ENCODE measurements at places on chromosomes 7 and 10.

DNA sequence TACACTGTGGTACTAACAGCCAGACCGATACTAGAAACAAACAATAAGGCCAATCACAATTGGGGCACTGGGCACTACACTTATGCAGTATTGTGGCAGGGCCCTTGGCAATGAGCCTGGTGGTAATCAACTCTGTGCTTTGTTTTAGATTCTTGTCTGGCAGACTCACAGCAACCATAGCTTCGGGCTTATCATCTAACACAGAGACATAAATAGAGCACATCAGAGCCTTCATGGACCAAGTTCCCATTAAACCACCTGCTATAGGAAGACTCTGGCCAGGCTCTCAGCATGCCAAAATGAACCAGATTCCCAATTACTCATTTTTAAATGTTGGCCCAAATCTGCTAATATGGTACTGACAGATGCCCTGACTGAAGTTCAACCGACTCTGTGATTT is 218.6 kb downstream of the DGKI start:
- DNase-seq = no peak

DNA sequence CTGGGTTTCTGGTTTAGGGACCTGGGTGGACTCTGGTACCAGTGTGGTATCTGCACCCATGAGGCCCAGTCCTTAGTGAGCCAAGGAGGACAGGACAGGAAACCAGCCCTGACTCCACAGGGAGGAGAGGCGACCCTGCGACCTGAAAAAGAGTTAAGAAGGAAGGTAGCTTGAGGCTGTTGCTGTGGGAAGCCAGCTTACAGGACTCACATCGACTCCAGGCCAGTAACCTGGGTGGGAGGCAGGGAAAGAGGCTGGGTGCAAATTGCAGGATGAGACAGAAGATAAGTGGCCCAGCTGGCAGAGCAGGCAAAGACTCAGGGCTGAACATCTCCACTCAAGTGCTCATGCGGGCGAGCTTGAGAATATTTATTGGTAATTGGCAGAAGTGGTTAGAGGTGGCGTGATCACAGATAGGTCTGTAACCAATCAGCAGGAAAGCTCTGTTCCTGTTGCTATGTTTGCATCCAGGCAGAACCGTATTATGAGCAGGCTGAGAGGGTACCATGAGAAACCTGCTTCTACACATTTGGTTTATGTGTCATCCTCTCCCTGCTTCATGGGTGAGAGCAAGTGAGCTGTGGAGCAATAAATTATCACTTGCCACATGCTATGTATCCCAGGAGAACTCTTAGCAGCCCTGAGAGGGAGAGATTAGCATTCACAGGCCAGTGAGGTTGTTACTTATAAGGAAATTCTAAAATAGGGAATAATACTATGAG is 11.0 kb downstream of the TLL2 start:
- DNase-seq = no peak

DNA sequence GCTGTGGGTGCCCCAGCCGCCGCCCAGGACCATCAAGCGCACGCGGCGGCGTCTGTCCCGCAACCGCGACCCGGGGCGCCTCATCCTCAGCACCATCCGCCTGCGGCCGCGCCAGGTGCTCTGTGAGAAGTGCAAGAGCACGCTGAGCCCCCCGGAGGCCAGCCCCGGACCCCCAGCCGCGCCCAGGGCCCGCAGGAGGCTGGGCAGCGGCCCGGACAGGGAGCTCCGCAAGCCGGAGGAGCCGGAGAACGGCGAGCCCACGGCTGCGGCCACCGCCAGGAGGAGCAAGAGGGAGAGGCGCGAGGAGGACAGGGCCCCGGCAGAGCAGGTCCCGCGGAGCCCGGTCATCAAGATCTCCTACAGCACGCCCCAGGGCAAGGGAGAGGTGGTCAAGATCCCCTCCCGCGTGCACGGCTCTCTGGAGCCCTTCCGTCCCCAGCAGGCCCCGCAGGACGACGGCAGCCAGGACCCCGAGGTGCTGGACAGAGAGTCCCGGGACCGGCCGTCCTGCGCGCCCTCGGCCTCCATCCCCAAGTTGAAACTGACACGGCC is 8.0 kb downstream of the PWWP2B start:
- DNase-seq = no peak

DNA sequence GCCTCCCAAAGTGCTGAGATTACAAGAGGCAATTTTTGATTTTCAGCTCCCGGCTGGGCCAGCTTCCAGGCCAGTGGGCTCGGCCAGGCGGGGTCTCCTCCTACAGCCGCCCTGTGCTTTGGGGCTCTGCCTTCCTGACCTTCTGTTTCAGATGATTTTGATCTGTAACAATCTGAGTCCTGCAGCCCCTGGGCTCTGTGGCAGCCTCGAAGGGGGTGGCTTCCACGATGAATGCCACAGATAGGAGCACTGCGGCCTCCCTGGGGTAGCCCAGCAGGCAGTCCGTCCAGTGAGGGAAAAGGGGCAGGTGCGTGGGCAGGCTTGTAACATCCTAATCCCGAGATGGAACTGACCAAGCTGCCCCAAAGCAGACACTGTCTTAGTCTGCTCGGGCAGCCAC is 177.5 kb downstream of the DNAJB6 start:
- DNase-seq = no peak

- no peak for DNase-seq
Measured at GRCh38 chr10:102299873-102300272, 54.5 kb downstream of the GBF1 start.

GRCh38 chr10:36899652-36900051 is 225.7 kb upstream of the ANKRD30A start:
- DNase-seq = no peak

GRCh38 chr7:28041508-28042314 is 138.9 kb downstream of the JAZF1 start:
- no peak for DNase-seq

DNA sequence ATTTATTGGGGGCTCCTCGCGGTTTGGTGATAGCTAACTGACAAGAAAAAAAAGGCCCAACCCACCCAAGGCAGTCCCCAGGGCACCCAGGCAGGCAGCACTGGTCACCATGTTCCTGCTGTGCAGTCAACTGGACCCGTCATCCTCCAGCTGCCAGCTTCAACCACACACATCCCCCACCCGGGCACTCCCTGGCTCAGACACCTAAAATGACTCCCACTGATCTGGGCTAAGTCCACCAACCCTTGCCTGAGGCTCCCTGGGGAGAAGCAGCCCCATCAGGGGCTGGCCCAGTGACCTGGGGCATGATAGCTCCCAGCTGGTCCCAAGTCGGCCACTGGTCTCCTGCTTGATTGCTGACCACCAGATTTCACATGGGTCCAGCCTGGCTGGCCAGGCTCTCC is 161.8 kb downstream of the NRF1 start:
- DNase-seq = no peak

DNA sequence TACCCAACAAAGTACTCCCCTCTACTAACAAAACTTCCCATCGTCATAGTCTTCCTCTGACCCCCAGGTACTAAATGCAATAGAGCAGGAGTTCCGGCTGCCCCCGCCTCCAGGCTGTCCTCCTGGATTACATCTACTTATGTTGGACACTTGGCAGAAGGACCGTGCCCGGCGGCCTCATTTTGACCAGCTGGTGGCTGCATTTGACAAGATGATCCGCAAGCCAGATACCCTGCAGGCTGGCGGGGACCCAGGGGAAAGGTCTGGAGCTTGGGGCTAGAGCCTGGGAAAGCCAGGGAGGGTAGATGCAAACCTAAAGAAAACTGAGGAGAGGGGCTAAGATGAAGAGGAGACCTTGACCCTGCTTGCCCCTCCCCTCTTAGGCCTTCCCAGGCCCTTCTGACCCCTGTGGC is 15.3 kb downstream of the EPHB6 start:
- no peak for DNase-seq

DNA sequence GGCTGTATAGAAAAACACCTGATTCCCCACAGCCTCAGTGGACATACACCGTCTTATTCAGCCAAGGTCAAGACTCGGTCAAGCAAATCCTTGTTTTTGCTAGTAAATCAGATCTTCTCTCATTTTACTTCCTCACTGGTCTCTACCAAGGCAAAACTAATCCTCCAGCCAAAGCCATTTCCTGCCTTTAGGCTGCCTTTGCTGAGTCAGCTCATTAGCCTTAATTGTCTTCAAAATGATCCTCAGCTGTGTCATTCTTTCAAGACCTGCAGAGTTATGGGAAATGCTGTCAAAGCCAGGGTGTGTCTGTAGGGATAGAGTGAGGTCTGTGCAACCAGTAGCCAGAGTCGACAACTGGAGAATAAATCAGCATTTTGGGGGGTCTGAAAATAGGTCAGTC is 107.2 kb upstream of the FAM180A start:
- no peak for DNase-seq

DNA sequence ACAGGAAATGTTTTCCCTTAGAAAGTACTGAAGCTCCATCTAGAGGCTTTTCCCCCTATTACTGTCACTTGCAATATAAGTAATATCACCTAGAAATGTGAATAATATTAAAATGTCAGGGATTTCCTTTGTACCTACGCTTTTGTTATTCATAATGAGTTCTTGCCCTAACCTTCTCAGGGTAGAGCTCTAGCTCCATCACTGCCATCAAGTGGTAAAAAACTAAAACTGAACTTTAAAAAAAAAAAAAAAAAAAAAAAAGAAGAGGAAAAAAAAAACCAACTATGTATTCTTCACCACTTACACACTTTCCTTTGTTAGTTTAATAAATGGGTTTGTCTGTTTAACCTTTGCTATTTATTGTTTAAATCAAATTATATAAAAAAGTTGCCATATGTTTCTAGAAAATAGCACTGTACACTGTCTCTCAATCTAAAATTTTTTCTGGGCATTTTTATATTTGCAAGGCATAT is 49.9 kb downstream of the DNAJC1 start:
- DNase-seq = no peak

Measured in stimulated activated CD8-positive, alpha-beta memory T cell treated with anti-CD3 and anti-CD28 coated beads, Interleukin-4, amount 100 ng/mL, for 4 hours (primary cell).